ENCODE measurements at places on chromosomes 11 and 22. TPM values are rescaled to one million over a fixed set of nuclear protein-coding genes. Genes with fewer than 3 reads are reported as not detected.

OR10W1 gene
- not detected for total RNA-seq

TMEM135 gene
- 7.4 TPM for total RNA-seq

GRCh38 chr11:33696931-33697638 lies 3.5 kb downstream of the C11orf91 start:
- DNase-seq, result no peak

DNA sequence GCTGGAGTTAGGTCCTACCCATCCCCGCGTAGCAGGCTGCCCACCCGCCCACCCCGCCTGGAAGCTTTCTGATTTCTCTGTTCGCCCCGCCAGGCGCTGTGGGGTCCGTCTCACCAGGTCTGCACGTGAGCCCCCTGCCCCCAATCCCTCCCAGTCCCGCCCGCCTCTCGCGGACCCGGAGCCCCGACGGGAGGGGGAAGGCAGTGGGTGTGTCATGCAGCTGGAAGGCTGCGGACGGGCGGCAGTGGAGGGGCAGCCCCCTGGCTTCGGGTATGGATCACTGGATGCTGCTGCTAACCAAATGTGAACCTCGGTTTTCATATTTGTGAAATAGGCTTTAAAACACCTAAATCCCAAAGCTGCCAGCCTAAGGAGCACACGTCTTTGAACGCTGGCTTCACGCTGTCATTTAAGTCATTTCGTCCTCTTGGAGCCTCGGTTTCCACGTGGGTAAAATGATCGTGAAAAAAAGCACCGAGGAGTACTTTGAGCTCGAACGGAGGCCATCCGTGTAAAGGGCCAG lies 568 bp upstream of the BIK start:
- no peak for DNase-seq

Data from activated B cell treated with CpG ODN at 0.5 μM for 24 hours (primary cell).